Right cardiac atrium (tissue), 5 donors: ENCODE measurements at places on chromosomes 12 and 14. TPM values are rescaled to one million over a fixed set of nuclear protein-coding genes. Genes with fewer than 3 reads are reported as not detected.

- no peak for DNase-seq
These were observed 1.8 kb downstream of the SPRING1 start for GRCh38 chr12:116735951-116736599.

GRCh38 chr14:21133901-21134300, 22.0 kb downstream of the OR5AU1 start:
- no peak for DNase-seq

Gene CNTN1
- 0.59 TPM for total RNA-seq

DNA sequence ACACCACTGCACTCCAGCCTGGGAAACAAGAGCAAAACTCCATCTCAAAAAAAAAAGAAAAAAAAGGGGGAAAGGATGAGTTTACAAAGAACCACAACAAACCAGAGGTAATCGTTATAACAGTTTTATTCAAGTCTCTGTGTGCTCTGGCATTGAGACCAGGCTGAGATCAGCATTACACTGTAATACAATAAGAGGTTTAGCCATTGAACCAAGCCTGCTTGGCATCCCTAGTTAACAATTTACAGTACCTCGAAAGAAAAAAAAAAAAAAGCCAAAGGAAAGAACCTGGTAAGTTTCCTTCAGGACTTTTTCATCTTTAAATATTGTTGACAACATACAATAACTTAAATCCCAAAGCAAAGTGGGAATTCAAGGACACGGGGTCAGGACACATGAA, 80.7 kb downstream of the TTC9 start:
- no peak for DNase-seq

DNA sequence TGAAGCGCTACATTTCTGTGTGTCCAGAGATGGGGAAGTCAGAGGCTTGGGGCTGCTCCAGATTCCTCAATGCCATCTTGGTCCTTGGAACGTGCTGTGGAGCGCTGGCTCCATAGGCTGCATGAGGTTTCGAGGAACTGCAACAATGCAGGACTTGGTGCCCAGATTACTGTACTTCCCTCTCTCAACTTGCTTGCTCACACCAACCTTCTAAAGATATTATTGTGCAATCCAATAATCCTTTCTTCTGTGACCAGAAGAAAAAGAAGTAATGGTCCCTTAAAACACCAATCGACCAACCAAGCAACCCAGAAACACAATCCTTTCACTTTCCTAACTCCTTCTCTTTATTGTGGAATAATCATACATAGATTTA, 3.7 kb downstream of the PRICKLE1 start:
- no peak for DNase-seq

DNA sequence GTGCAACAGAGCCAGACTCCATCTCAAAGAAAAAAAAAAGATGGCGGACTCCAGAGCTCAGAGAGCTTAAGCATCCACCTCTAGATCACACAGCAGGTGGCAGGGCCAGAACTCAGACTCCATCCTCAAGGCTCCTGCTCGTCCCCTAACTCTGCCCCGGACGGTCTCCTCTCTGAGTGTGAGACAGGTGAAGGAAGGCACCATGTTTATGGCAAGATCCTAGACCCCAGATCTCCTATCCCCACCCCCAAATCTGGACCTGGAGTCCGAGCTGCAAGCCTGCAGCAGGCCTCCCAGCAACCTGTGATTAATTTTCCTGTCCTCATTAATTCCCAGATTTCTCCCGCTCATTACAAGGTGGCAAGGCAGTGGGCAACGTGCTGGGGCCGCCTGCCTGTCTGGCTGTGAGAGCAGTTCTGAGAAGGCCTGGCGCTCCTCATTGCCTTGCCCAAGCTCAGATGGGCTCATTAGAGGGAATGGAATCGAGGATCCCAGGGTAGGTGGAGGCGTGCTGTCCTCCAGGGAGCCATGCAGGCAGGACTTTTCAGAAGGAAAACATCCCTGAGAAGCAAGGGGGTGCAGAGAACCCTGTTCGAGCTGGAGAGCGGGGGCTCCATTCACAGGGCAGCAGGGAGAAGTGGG, 296.6 kb upstream of the RTL1 start:
- DNase-seq = peak; percentile 14

DNA sequence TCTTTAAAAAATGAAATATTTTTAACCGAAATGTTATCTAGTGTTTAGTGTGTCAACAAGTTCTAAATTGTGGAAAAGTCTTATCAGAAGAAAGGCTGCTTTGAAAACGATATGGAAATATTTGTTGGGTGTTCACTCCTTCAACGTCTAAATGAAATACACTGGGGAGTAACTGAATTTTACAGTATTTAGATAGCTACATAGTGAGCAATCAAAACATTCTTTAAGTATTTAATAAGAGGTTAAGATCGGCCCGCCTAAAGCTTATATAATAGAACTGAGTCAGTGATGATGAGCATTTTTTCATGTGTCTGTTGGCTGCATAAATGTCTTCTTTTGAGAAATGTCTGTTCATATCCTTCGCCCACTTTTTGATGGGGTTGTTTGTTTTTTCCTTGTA, 228.3 kb downstream of the RAD51B start:
- DNase-seq = no peak

Gene PTPN11
- 98.2 TPM for total RNA-seq

Gene STAB2
- 0.06 TPM for total RNA-seq

- no peak for DNase-seq
These were observed 33.7 kb downstream of the YAF2 start for GRCh38 chr12:42204362-42204761.
